CD4-positive, alpha-beta T cell treated with Interleukin-21 for 1 hour (primary cell): ENCODE measurements at places on chromosomes 13 and 19.

- no peak for DNase-seq
Measured at GRCh38 chr19:19550485-19550929, 12.4 kb downstream of the CILP2 start.

GRCh38 chr13:90757127-90757680 lies 590.3 kb upstream of the MIR17HG start:
- DNase-seq, result no peak

- no peak for DNase-seq
Measured at GRCh38 chr19:15721268-15721667, 6.6 kb upstream of the OR10H2 start.

DNA sequence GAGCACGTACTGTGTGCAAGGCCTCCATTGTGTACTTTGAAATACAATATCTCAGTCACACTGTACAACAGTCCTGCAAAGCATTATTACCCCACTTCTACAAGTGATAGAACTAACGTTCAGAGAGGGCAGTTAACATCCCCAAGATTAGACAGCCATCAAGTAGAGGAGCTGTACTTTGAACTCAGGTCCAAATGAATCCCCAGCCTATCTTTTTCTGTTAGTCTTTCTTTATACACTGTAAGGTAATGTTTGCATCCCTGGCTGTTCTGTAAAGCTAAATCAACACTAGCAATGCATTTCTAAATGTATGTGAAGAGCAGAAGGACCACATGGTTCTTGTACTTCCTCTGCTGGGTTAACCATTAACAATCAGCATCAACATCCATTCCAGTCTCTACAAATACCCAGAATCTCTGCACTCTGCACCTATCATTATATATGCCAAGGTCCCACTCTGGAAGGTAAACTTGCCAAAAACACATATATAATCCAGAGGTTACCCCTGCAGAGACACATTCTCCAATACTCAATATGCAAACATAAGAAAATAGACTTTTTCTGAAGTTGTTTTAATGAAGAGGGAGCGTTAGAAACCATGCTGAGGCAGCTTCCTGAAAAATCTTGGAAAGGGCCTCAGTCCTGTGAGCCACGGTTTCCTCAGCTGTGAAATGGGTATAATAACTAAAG lies 182.3 kb downstream of the MZT1 start:
- DNase-seq, result no peak

DNA sequence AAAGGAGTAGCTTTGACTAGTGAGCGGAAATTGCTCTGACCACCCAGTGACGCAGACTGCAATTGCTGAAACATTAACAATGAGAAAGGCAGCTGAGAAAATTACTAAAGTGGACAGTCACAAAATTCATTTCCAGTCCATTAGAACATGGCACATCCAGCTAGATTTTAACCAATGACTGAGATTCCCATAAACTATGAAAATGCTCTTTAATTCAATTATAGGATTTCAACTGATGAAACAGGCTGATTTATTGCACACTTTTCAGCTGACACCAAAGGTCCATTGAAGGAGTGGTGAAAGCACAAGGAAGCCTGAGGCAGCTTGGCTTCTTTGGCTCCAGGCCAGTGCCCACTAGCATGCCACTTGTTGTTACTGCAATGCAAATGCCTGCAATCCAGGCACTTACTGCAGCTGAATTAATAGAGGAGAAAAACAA lies 933.4 kb downstream of the SLITRK6 start:
- DNase-seq, result no peak

DNA sequence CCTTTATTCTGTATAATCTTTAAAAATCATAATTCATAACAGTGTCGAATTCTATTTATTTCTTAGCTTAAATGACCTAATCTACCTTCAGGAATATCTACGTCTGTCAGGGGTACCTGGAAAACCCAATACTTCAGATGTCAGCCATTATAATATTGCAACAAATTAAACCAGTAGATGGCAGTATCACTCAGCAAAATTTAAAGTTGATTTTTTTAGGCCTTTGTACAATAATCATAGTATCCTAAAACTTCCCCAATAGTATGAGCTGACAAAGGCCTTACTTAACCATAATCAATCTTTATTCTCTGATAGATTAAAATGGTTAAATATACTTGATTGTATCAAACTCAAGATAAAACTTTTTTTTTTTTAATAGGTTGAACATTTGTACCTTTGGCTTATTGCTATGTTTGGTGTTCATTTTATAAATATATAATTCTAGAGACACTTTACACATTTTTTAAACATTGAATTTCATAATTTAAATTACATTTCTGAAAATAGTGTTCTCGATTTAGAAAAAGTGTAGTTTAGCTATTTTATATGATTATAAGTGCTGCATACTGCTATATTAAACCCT lies 830.2 kb upstream of the SPRY2 start:
- DNase-seq, result no peak

- no peak for DNase-seq
Measured at GRCh38 chr19:54851353-54851752, 1.1 kb downstream of the KIR3DL2 start.

GRCh38 chr19:45419396-45419795 lies 4.3 kb downstream of the ERCC1 start:
- DNase-seq, result no peak

DNA sequence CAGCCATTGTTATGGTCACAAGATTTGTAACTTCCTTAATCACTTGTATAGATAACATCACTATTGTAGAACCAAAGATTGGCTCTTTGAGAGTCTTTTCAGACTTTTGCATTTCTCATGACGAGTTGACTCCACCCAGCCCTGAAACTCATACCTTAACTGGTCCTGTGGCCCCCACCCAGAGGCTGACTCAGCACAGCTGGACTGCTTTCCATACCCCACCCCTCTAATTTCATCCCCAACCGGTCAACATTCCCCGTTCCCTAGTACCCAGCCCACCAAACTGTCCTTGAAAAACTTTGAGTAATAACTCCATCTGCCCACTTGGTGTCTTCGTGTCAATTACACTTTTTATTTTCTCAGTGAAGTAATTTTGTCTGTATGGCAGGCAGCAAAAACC lies 32.1 kb upstream of the SLITRK1 start:
- no peak for DNase-seq

GRCh38 chr13:97243915-97244781 lies 22.0 kb downstream of the MBNL2 start:
- no peak for DNase-seq

GRCh38 chr13:40399756-40400155 lies 266.7 kb downstream of the FOXO1 start:
- no peak for DNase-seq

DNA sequence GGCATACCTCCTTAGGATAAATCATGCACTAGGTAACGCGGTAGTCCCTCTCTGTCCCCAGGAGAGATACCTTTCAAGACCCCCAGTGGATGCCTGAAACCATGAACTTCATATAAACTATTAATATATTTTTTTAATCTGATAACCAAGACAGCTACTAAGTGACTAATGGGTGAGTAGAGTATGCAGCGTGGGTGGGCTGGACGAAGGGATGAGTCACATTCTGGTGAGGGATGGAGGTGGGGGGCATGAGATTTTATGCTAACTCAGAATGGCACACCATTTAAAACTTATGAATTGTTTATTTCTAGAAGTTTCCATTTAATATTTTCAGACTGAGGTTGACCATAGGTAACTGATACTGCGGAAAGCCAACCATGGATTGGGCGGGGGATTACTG lies 46.2 kb downstream of the CDK8 start:
- no peak for DNase-seq

- DNase-seq, result no peak
Measured at GRCh38 chr13:34747507-34747906, 194.6 kb upstream of the NBEA start.

DNA sequence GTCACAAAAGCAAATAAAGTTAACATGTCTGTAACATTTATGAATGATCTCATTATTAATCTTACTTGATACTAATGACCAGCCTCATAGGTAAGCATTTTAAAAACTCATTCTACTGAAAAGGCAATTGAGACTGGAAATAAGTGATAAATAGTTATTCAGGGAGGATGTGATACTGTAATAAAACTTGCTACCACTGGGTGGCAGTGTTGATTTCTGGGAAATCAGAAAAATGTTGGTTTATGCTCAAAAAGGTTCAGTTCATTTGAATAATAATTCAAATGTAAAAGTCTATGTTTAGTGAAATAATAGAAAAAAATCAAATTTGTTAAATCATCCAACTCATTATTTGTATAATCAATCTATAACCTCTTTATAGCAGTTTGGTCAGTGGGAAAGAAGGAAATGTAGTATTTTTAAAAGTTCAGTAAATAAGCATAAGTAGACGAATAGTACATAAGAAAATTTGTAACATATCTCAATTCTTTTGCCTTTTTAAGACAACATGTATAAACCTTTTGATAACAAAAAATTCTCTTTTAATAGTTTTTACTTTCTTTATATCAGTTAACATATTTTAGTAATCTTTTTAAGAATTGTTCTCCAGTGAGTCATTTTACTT lies 9.6 kb downstream of the ABHD13 start:
- DNase-seq, result peak; percentile 60

- no peak for DNase-seq
Measured at GRCh38 chr13:68708336-68708908, 1399.2 kb upstream of the ATXN8OS start.

DNA sequence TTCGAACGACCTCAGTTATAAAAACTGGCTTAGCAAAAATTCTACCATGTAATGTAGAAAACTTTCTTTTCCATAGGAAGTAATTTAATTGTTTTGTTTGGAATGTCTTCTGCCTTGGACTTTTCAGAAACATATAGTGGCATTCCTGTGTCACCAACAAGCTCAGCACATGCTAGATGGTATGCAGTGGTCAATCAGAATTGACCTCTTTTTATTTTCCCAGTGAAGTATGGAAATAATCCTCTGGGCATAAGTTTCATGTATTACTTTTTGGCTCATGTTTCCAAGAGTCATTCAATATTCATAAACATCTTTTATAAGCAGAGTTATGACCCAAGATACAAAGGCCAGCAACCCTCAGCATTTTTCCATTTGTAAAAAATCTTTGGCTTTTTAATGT lies 33.6 kb downstream of the NALCN start:
- DNase-seq, result no peak
